ENCODE measurements at places on chromosomes 3 and 15.
A peak's percentile ranks its signal among the peaks of the same experiment; 100 is the strongest.

- H3K27me3 ChIP-seq, result peaks cover 6% of the 10 kb centered on the region
- H3K4me1 ChIP-seq, result no peaks in the 10 kb centered on the region
- H3K36me3 ChIP-seq, result no peaks in the 10 kb centered on the region
- no peak for DNase-seq
- no peak overlapping the region for H3K4me3 ChIP-seq
Measured at GRCh38 chr15:91627473-91628278, 225.8 kb upstream of the SLCO3A1 start.

GRCh38 chr3:123818921-123819429, 65.2 kb downstream of the MYLK start:
- no peak for DNase-seq
- H3K36me3 ChIP-seq, result peaks cover 13% of the 10 kb centered on the region
- H3K4me1 ChIP-seq, result no peaks in the 10 kb centered on the region
- peaks cover 2% of the 10 kb centered on the region for H3K27me3 ChIP-seq

- peaks cover 16% of the 10 kb centered on the region for H3K36me3 ChIP-seq
- H3K4me1 ChIP-seq, result peaks cover 15% of the 10 kb centered on the region
- no peak overlapping the region for H3K4me3 ChIP-seq
Measured at GRCh38 chr15:22989576-22990477, 9.7 kb upstream of the CYFIP1 start.

DNA sequence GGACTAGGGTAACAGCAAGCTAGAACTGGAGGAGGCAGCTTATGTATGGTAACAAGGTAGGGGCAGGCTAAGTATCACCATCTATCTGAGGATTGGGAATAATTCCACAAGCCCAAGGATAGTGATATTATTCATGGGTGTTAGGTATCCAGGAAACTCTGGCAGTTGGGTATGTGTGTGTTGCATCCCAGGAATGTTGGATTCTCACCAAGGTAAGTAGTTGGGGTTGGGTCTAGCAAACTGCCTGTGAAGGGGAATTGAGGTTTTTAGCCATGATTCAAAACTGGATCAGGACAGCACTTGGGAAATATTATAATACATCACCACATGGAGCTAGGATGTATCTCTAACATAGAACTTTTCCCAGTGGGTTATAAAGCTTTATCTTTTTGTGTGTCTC, 626.4 kb upstream of the GOLIM4 start:
- no peak for DNase-seq
- H3K27me3 ChIP-seq, result no peaks in the 10 kb centered on the region
- H3K36me3 ChIP-seq, result no peaks in the 10 kb centered on the region

GRCh38 chr3:133742351-133743091, 3.7 kb upstream of the TF start:
- H3K36me3 ChIP-seq, result no peaks in the 10 kb centered on the region
- peak overlapping the region; percentile 93 for H3K27ac ChIP-seq
- H3K4me1 ChIP-seq, result peaks cover 25% of the 10 kb centered on the region
- H3K4me3 ChIP-seq, result no peak overlapping the region
- peaks cover 13% of the 10 kb centered on the region for H3K27me3 ChIP-seq
- DNase-seq, result no peak

- H3K4me1 ChIP-seq, result no peaks in the 10 kb centered on the region
- H3K27ac ChIP-seq, result no peak overlapping the region
- no peak for DNase-seq
- peaks cover 3% of the 10 kb centered on the region for H3K27me3 ChIP-seq
- peaks cover 11% of the 10 kb centered on the region for H3K36me3 ChIP-seq
- no peak overlapping the region for H3K4me3 ChIP-seq
Measured at GRCh38 chr15:72700076-72700475, 14.1 kb downstream of the BBS4 start.

DNA sequence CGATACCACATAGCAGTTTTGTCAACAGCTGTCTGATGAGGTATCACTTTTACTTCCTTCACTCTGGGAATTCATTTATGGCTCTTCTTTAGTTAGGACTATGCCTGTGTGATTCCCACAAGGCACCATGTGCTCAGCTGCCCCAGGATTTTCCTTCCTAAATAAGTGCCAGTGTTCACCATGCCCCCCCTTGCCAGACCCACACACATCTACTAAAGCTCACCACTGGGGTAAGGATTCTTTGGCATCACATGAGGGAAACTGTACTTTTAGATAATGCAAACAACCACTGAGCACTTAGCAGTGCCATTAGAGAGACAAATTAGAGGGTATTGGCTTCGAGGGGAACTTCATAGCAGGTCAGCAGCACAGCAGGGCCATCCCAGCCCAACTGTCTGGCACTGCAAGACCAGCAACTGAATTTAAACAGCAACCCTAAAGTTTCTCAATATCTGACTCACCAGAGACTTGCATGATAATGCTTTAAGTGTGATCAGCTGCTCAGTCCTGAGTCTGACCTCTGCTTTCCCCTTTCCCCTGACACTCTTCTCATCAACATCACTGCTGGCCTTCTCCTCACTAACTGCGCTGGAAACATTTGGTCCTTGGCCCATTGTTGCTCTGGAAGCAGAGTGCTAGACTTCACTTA, 114.3 kb downstream of the STAC start:
- no peaks in the 10 kb centered on the region for H3K36me3 ChIP-seq
- no peaks in the 10 kb centered on the region for H3K4me1 ChIP-seq

- no peak for DNase-seq
- no peaks in the 10 kb centered on the region for H3K36me3 ChIP-seq
- H3K27ac ChIP-seq, result no peak overlapping the region
Measured at GRCh38 chr3:194091141-194091540, 44.8 kb upstream of the HES1 start.

DNA sequence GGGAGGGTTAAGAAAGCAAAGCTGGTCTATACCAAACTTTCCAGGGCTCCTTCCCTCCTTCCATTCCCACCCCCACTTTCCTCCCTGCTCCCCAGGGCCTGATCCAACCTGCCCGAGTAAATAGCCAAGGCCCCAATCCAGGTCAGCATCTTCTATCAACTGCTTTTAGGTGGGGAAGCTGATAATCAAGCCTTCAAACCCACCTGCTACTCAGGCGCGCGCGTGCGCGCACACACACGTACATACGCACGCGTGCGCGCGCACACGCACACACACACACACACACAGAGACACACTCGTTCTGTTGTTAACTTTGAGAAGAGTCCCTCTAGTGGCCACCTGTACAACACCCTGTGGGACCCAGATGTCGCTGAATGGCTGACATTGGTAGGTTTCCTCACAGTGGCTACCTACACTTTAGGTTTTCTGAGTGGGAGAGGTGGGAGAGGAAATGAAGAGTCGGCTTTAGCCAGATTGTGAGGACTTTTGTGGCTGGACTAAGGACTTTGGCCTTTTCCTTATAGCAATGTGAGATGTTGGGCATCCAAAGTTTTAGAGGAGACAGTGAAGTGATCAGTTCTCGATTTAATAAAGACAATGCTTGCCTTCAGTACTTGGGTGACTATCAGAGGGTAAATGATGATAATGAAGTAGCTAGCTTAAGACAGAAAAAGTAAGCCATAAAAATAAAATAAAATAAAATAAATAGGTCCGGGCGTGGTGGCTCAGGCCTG, 179.9 kb upstream of the C2CD4B start:
- peak overlapping the region; percentile 80 for H3K4me3 ChIP-seq
- peak overlapping the region; percentile 63 for H3K27ac ChIP-seq
- peaks cover 5% of the 10 kb centered on the region for H3K27me3 ChIP-seq
- H3K36me3 ChIP-seq, result no peaks in the 10 kb centered on the region
- H3K4me1 ChIP-seq, result peaks cover 7% of the 10 kb centered on the region
- peak; percentile 61 for DNase-seq

DNA sequence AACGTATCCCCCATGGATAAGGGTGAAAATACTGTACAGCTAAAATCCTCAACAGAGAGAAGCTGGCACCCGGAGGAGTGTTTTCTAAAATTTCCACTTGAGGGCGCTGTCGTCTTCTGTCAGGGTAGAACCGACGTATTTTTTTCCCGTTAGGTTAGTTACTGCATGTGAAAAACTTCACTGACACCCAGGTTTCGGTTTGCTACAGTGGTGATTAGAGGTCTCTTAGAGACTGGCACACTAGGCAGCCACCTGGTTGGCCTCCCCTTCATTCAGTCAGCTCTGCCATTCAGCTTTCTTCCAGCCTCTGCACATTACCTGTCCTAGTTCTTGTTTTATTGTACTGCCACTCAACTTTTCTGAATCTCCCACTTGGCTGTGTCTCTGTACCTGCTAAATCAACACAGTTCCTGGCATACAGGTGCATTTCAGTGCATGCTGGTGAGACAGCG, 18.4 kb downstream of the CCK start:
- no peak overlapping the region for H3K27ac ChIP-seq
- peak; percentile 67 for DNase-seq
- H3K4me3 ChIP-seq, result no peak overlapping the region
- no peaks in the 10 kb centered on the region for H3K4me1 ChIP-seq
- no peaks in the 10 kb centered on the region for H3K36me3 ChIP-seq
- H3K27me3 ChIP-seq, result peaks cover 36% of the 10 kb centered on the region

DNA sequence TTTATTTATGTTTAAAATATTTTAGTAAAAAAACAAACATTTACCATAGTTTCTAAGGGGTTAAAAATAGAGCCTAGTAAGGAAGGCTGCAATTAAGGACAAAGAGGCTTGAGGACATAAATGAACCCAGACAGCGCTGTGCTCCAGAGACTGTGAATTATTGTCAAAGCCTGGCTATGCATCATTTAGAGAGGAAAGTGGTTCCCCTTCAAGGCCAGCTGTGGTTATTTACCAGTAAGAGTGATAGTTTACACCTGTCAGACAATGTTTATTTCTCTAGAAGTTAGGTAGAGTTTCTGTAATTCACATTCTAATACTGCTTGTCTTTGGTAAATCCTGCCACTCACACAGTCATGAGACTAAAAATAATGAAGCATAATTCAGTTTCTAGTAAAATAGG, 32.4 kb upstream of the PIK3R4 start:
- H3K36me3 ChIP-seq, result no peaks in the 10 kb centered on the region
- H3K4me1 ChIP-seq, result peaks cover 38% of the 10 kb centered on the region
- H3K27me3 ChIP-seq, result peaks cover 7% of the 10 kb centered on the region
- peak; percentile 25 for DNase-seq

DNA sequence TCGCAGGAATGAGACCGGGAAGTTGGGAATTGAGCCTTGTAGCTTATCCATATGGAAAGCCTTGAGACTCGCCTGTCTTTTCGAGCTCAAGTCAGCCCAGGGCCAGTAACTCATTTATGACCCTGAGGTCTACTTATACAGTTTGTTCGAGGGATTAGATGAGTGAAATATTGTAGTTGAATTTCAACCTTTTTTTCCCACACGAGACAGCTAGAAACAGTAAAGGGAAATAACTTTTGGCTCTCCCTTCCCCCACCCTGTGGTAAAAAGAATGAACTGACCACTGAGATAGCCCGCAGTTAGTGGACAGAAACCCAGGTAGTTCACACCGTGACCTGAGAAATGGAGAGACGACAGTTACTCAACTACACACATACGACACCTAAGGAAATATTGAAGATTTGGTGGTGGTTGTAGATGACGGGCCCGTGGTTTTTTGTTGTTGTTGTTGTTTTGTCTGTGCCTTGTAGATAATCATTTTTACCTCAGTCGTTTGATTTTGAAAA, 841 bp downstream of the EIF3J start:
- H3K27ac ChIP-seq, result peak overlapping the region; percentile 86
- H3K4me1 ChIP-seq, result peaks cover 28% of the 10 kb centered on the region
- H3K4me3 ChIP-seq, result peak overlapping the region; percentile 90
- H3K27me3 ChIP-seq, result no peaks in the 10 kb centered on the region
- DNase-seq, result peak; percentile 7
- peaks cover 36% of the 10 kb centered on the region for H3K36me3 ChIP-seq

DNA sequence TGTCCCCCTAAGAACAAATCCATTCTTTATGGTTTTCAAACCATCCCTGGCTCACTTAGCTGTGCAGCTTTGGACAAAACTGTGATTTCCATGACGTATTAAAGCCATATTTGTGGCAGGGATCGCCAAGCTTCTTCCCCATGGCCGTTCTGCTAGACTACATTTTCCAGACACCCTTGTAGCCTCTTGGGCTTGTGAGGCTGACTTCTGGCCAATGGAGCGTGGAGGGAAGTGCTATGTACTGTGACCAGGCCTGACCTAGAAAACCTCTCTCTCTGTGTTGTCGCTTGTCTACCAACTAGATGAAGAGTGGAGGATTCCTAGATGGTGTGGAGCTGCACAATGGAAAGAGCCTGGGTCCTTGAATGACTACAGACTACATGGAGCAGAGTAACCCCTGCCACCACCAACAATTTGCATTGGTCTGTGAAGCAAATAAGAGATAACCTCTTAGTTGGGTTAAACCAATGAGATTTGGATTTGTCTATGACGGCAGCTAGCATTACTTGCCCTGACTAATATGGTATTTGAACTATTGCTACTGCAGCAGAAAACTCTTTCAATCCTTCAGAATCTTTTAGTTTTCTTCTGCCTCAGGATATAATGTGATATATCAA, 22.1 kb upstream of the MGLL start:
- DNase-seq, result no peak
- peaks cover 15% of the 10 kb centered on the region for H3K4me1 ChIP-seq
- no peak overlapping the region for H3K4me3 ChIP-seq
- H3K27ac ChIP-seq, result no peak overlapping the region
- H3K27me3 ChIP-seq, result peaks cover 21% of the 10 kb centered on the region
- no peaks in the 10 kb centered on the region for H3K36me3 ChIP-seq

DNA sequence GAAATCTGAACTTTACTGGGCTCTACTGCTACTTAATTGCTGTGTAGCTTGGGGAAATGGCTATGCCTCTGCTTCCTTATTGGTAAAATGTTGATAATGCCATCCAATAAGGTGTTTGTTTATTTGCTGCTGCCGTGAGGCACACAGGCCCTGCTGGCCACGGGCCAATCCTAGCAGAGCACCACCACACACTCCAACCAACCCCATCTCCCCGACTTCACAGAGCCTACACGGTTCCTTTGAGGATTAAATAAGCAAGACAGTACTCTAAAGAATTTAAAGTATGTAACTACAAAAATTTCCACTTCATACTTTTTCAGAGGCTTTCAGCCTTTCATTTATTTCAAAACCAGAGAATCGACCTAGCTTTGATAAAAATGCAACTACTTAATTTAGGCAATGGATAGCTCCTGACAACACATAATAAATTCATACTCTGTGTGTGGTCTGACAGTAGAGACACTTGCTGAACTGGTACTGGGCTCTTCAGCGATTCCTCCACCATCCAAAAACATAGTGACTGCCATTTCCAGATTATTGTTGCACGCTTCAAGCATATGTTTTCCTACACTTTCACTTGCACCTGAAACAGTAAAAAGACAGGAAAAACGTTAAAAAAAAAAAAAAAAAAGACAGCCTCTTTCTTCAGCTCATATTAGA, 25.3 kb downstream of the UBXN7 start:
- no peak overlapping the region for H3K4me3 ChIP-seq
- DNase-seq, result no peak
- peaks cover 3% of the 10 kb centered on the region for H3K27me3 ChIP-seq
- H3K4me1 ChIP-seq, result no peaks in the 10 kb centered on the region

- peaks cover 4% of the 10 kb centered on the region for H3K36me3 ChIP-seq
- peaks cover 34% of the 10 kb centered on the region for H3K4me1 ChIP-seq
- no peak for DNase-seq
- H3K4me3 ChIP-seq, result no peak overlapping the region
- H3K27ac ChIP-seq, result peak overlapping the region; percentile 55
Measured at GRCh38 chr3:42172047-42172654, 81.0 kb downstream of the TRAK1 start.

- H3K4me3 ChIP-seq, result no peak overlapping the region
- no peaks in the 10 kb centered on the region for H3K4me1 ChIP-seq
- peaks cover 3% of the 10 kb centered on the region for H3K27me3 ChIP-seq
- DNase-seq, result no peak
- no peak overlapping the region for H3K27ac ChIP-seq
Measured at GRCh38 chr15:65752151-65752700, 39.9 kb downstream of the DENND4A start.
